K562 (cell line): ENCODE measurements at places on chromosomes 4 and X.
A peak's percentile ranks its signal among the peaks of the same experiment; 100 is the strongest.

GRCh38 chrX:107447642-107448041 lies 1.8 kb upstream of the FRMPD3 start:
- no peak for DNase-seq
- H3K27ac ChIP-seq: no peak overlapping the region
- peaks cover 2% of the 10 kb centered on the region; the same call in 1 of the 3 replicates for H3K27me3 ChIP-seq
- H3K4me1 ChIP-seq: peaks cover 9% of the 10 kb centered on the region

DNA sequence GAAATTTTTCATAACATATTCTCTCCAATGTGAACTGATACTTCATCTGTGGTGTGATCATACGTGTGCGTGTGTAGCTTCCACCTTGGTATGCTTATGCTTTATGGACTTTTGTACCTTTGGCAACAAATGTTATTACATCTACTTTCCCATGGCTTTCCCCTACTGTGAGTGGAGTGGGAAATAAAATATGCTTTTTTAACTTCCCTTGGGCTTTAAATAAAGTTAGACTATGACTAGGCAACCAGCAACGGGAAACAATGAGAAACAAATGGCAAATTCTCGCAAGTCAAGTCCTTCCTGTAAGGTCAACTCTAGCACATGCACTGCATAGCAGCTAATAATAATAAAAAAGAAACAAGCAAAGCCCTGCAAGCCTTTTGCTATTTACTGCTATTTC lies 205.0 kb upstream of the PDE5A start:
- H3K27me3 ChIP-seq: no peaks in the 10 kb centered on the region
- H3K36me3 ChIP-seq: no peaks in the 10 kb centered on the region
- H3K4me1 ChIP-seq: no peaks in the 10 kb centered on the region
- no peak for DNase-seq

DNA sequence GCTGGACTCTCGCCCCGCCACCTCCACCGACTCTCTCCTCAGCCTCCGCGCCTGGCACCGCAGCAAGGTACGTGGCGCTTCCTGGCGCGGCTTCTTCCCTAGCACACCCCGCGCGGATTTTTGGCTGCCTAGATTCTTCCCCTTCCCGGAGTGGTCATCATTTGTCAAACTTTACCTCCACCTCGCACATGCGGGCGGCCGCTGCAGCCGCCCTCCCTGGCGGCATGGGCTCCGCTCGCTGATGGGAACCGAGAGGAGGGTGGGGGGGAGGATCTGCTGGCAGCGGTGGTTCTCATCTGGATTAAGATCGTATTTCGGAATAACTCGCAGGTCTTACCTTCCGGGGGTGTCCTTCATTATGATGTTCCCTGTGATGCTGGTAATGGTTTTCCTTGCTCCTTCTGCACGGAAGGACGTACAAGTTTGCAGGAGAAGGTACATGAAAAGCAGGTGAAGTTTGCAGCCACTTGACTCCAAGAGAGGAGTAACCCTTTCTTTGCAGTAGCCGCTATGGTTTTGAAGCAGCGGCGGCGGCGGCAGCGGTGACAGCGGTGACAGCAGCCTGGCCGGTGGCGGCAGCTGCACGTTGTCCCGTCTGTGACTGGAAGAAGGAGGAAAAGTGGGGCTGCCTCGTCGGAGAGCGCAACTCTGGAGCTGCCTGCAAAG lies 2183.9 kb upstream of the TENM3 start:
- H3K4me3 ChIP-seq: no peak overlapping the region
- peak; percentile 1 for DNase-seq
- no peaks in the 10 kb centered on the region for H3K27me3 ChIP-seq
- H3K36me3 ChIP-seq: no peaks in the 10 kb centered on the region

- H3K36me3 ChIP-seq: no peaks in the 10 kb centered on the region
- no peak overlapping the region for H3K27ac ChIP-seq
- no peaks in the 10 kb centered on the region for H3K4me1 ChIP-seq
- H3K4me3 ChIP-seq: no peak overlapping the region
- DNase-seq: no peak
These were observed 161.1 kb downstream of the PHF8 start for GRCh38 chrX:53883196-53883595.

DNA sequence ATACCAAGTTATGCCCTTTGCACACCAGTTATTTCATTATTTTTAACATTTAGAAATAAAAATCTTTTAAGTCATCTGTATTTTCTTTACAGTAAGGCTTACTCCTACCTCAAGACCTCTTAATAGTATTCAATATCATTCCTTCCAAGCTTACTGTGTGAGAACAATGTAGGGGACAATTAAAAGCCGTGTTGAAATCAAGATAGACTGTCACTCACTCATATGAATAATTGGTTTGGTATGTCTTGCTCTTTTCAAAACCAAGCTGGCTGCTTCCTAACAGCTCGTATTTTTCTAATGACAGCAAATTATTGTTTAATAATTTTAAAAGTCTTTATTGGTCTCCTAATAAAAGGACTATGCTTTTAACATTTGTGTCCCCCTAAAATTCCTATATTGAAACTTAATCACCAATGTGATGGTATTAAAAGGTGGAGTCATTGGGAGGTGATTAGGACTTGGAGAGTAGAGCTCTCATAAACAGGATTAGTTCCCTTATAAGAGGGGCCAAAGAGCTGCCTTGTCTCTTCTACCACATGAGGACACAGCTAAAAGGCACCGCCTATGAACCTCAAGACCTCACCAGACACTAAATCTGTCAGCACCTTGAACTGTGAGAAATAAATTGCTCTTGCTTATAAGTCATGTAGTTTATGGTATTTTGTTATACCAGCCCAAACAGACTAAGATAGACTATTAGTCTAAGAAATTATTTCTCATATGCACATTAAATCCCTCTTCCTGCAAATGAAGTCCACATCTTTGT lies 4.1 kb downstream of the ABCB7 start:
- DNase-seq: no peak
- H3K27me3 ChIP-seq: no peaks in the 10 kb centered on the region
- no peak overlapping the region for H3K4me3 ChIP-seq
- H3K36me3 ChIP-seq: no peaks in the 10 kb centered on the region
- peaks cover 3% of the 10 kb centered on the region; the same call in 1 of the 2 replicates for H3K4me1 ChIP-seq

DNA sequence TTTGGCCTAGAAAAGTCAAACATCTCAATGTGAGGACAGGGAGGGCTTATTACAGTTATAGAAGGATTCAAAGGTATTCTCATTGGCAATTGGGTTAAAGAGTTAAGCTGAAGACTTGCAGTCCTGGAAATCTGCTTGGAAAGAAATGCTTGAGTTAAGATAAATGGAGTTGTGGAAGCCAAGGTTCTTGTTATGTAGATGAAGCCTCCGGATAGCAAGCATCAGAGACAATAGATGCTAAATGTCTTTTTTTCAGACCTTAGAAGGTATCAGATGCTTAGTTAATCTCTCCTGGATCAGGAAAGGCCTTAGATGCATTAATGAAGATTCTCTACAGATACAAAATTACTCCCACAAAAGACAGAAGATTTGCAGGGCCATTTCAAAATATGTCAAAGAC lies 299.3 kb downstream of the CFAP47 start:
- no peaks in the 10 kb centered on the region for H3K36me3 ChIP-seq
- no peak for DNase-seq
- H3K4me3 ChIP-seq: no peak overlapping the region
- no peaks in the 10 kb centered on the region for H3K27me3 ChIP-seq
- H3K27ac ChIP-seq: no peak overlapping the region

GRCh38 chrX:51891821-51892551 lies 1.4 kb upstream of the MAGED1 start:
- H3K27ac ChIP-seq: no peak overlapping the region
- no peak overlapping the region for H3K4me3 ChIP-seq
- no peak for DNase-seq

GRCh38 chr4:158667651-158668198 lies 4.0 kb downstream of the C4orf46 start:
- peaks cover 12% of the 10 kb centered on the region; the same call in 2 of the 3 replicates for H3K36me3 ChIP-seq
- peak; percentile 51 for DNase-seq
- no peak overlapping the region for H3K27ac ChIP-seq

DNA sequence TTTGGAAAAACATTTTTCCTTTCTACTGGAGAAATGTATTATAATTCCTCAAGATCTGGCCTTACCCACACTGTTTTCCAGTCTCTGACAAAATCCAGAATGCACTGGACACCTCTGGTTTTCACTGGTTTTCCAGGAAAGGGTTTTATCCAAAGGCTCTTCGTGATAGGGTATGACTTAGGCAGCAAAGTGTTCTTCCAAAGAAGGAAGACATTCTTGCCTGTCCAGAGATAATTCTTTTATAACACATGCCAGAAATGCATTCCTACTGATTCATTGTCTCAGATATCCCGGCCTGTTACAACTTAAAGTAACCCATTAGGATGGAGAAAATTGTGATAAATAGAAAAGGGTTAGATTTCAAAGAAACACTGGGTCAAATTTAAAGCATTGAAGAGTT lies 2343.1 kb downstream of the PCDH7 start:
- no peak overlapping the region for H3K4me3 ChIP-seq
- DNase-seq: no peak
- H3K36me3 ChIP-seq: no peaks in the 10 kb centered on the region
- no peaks in the 10 kb centered on the region for H3K27me3 ChIP-seq
- H3K27ac ChIP-seq: no peak overlapping the region
- no peaks in the 10 kb centered on the region for H3K4me1 ChIP-seq

DNA sequence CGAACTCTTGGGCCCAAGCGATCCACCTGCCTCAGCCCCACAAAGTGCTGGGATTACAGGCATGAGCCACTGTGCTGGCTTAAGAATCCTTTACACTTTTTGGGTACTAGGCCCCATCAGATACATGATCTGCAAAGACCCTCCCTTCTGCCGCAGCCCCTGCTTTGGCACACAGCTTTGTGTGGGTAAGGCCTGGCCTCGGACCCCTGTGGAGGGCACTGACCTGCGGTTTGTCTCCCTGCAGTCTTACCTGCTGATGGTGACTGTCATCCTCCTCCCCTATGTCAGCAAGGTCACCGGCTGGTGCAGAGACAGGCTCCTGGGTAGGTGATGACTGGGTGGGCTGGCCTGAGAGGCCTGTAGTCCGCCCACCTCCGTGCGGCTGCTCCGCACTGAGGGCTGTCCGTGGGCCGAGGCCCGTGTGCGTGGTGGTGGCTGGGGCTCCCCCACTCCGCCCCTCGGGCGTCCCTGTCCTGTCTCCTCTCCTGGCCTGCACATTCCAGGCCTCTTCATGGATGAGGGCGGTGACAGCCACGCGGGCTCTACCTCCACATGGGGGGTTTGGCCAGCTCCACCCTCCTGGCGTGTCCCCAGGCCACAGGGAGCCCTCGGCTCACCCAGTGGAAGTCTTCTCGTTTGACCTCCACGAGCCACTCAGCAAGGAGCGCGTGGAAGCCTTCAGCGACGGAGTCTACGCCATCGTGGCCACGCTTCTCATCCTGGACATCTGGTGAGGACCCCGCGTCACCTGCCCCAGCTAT lies 18.0 kb downstream of the DGKQ start:
- H3K27ac ChIP-seq: no peak overlapping the region
- 0 out of 3 replicates have a peak, but pooled peaks cover 3% of the 10 kb centered on the region for H3K36me3 ChIP-seq
- no peak overlapping the region for H3K4me3 ChIP-seq
- no peaks in the 10 kb centered on the region for H3K27me3 ChIP-seq

DNA sequence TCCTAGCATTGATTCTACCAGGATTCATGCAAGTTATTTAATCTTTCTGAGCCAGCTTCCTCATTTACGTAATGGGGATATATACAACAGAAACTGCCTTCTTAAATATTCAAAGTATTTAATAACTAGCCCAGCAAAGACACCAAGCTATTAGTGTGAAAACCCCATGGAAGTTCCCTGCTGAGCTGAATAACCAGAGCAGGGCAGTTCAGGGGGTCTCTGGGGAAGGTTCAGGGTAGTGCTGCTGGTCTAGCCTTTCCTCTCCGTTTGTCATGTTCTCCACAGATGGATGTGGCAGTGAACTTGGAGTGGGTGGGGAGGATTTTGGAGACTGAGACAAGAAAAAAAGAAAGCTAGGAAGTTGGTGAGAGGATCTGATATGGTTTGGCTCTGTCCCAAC lies 240.8 kb upstream of the TAPT1 start:
- no peaks in the 10 kb centered on the region for H3K4me1 ChIP-seq
- no peaks in the 10 kb centered on the region for H3K27me3 ChIP-seq
- no peak overlapping the region for H3K27ac ChIP-seq
- no peak overlapping the region for H3K4me3 ChIP-seq

- no peaks in the 10 kb centered on the region for H3K27me3 ChIP-seq
- DNase-seq: no peak
- H3K36me3 ChIP-seq: peaks cover 45% of the 10 kb centered on the region
- H3K27ac ChIP-seq: no peak overlapping the region
- H3K4me3 ChIP-seq: no peak overlapping the region
- H3K4me1 ChIP-seq: 0 out of 3 replicates have a peak, but pooled peaks cover 3% of the 10 kb centered on the region
These were observed 21.9 kb downstream of the MED28 start for GRCh38 chr4:17636341-17636695.

DNA sequence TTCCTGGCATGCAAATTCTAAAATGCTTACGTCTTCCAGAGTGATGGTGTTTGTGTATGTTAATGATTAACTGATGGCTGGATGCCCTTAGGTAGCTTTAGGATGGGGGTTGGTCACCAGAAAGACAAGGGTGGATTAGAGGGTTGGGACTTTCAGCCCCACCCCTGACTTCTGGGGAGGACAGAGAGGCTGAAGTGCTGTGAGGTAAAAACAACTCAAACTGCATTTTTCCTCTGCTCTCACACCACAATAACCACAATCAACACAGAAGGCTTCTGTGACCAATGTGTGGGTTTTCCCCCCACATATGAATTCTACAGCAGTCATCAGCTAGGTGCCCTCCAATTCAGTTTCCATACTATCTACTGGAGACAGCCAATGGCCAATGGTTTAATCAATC lies 18.7 kb upstream of the DDIT4L start:
- H3K27me3 ChIP-seq: no peaks in the 10 kb centered on the region
- no peaks in the 10 kb centered on the region for H3K36me3 ChIP-seq
- no peak overlapping the region for H3K4me3 ChIP-seq
- no peaks in the 10 kb centered on the region for H3K4me1 ChIP-seq

- peak; percentile 42 for DNase-seq
- no peaks in the 10 kb centered on the region for H3K27me3 ChIP-seq
- H3K27ac ChIP-seq: no peak overlapping the region
- H3K36me3 ChIP-seq: peaks cover 2% of the 10 kb centered on the region; the same call in 1 of the 3 replicates
- H3K4me1 ChIP-seq: no peaks in the 10 kb centered on the region
These were observed 119.8 kb downstream of the NEK1 start for GRCh38 chr4:169492436-169493163.

GRCh38 chr4:37510626-37511025 lies 175.6 kb downstream of the RELL1 start:
- no peak overlapping the region for H3K4me3 ChIP-seq
- no peaks in the 10 kb centered on the region for H3K36me3 ChIP-seq
- H3K27ac ChIP-seq: no peak overlapping the region
- DNase-seq: no peak
- H3K4me1 ChIP-seq: no peaks in the 10 kb centered on the region

- no peaks in the 10 kb centered on the region for H3K36me3 ChIP-seq
- no peak overlapping the region for H3K4me3 ChIP-seq
- H3K4me1 ChIP-seq: no peaks in the 10 kb centered on the region
- H3K27ac ChIP-seq: no peak overlapping the region
- no peak for DNase-seq
These were observed 22.1 kb upstream of the RRAGB start for GRCh38 chrX:55695227-55696018.

GRCh38 chr4:123350191-123350544 lies 46.4 kb upstream of the SPRY1 start:
- peak overlapping the region; percentile 45; the same call in 1 of the 3 replicates for H3K27ac ChIP-seq
- H3K4me1 ChIP-seq: peaks cover 16% of the 10 kb centered on the region
- no peak overlapping the region for H3K4me3 ChIP-seq
- DNase-seq: peak; percentile 89
- H3K36me3 ChIP-seq: no peaks in the 10 kb centered on the region
